ENCODE measurements at places on chromosomes 1 and 21.

DNA sequence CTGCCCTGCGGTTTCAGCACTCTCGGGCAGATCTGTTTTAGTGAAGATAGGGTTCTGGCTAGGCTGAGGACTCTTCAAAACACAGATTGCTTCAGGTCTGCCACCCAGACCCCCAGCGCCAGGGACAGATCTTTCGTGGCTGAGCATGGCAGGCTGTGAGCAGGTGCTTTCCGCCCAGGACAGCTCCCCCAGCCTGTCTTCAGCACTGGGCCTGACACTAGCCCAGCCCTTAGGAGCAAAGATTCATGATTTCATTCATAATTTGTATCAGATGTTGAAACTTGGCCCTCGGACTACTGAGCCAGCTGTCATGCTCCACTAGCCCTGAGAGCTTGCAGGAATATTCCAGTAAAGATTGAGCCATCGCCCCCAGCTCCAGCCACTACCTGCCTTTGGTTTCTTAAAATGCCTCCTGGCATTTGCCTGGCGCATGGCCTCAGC, 5.9 kb downstream of the ADPRS start:
- no peak for DNase-seq

DNA sequence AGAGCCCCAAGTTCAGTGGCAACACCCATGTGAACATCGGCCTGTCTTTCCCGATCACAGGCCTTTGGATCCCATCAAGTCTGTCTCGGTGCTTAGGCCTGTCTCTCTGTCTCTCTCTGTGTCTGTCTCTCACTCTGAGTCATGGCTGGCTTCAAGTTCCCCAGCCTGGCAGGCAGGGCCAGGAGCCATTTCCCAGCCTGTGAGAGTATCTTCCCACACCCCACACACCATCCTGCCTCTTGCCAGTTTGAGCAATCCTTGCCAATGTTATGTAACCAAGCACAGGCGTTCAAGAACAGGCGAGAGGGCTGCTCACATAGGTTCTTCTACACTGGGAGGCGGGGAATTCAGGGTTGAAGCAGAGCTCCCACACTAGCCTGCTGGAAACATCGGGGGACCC, 70.0 kb upstream of the TMEM51 start:
- no peak for DNase-seq

DNA sequence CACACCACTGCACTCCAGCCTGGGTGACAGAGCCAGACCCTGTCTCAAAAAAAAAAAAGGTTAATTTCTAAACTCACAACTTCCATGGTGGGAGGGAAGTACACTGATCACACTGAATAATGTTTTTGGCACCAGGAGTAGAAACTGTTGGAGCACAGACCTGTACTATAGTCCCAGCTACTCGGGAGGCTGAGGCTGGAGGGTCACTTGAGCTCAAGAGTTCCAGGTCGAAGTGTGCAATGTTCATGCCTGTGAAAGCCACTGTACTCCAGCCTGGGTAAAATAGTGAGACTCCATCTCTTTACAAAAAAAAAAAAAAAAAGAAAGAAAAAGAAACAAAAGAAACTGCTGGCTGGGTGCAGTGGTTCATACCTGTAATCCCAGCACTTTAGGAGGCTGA, 35.3 kb downstream of the TMEM50B start:
- no peak for DNase-seq

- no peak for DNase-seq
Observed at GRCh38 chr1:117318011-117318410, 49.2 kb upstream of the MAN1A2 start.

- DNase-seq = no peak
Observed at GRCh38 chr21:34199121-34199910, 125.9 kb downstream of the MRPS6 start.

- no peak for DNase-seq
Observed at GRCh38 chr1:50427086-50427817, 4.0 kb upstream of the DMRTA2 start.

- DNase-seq = no peak
Observed at GRCh38 chr1:94971491-94971924, 44.6 kb upstream of the CNN3 start.

GRCh38 chr1:205330150-205330549, 8.6 kb upstream of the NUAK2 start:
- no peak for DNase-seq

GRCh38 chr1:33420870-33421775, 9.8 kb downstream of the PHC2 start:
- DNase-seq = no peak

DNA sequence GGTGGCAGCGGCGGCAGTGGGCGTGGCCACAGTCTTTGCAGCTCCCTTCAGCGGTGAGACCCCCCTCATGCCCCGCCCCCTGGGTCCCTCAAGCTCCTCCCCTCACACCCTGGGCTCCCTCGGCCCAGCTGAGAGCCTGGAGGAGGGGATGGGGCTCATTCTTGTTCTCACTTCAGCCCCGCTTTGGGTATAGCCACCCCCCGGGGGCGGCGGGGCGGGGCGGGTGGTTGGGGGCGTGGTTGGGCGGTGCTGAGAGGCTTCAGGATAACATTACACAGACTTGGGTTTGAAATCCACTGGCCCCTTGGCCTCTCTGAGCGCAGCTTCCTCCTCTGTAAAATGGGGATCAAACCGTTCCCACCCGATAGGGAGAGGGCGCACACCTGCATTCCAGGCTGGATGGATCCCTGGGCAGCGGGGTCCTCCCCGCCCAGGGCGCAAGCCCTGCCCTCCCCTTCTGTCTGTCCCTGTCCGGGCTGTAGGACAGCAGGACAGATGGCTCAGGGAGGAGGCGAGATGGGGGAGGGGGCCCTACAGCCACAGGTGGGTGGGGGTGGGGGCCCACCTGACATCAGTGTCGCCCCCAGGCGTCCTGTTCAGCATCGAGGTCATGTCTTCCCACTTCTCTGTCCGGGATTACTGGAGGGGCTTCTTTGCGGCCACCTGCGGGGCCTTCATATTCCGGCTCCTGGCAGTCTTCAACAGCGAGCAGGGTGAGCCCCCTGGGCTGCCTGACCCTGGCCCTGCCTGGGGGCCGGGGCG, 5.1 kb downstream of the CLCNKA start:
- DNase-seq = no peak

Measured in hematopoietic multipotent progenitor cell treated with erythropoietin and hydrocortisone succinate and interleukin-3 and kit ligand, for 17 days (in vitro differentiated cells).